ENCODE measurements at places on chromosomes 6 and 20.
A peak's percentile ranks its signal among the peaks of the same experiment; 100 is the strongest.

DNA sequence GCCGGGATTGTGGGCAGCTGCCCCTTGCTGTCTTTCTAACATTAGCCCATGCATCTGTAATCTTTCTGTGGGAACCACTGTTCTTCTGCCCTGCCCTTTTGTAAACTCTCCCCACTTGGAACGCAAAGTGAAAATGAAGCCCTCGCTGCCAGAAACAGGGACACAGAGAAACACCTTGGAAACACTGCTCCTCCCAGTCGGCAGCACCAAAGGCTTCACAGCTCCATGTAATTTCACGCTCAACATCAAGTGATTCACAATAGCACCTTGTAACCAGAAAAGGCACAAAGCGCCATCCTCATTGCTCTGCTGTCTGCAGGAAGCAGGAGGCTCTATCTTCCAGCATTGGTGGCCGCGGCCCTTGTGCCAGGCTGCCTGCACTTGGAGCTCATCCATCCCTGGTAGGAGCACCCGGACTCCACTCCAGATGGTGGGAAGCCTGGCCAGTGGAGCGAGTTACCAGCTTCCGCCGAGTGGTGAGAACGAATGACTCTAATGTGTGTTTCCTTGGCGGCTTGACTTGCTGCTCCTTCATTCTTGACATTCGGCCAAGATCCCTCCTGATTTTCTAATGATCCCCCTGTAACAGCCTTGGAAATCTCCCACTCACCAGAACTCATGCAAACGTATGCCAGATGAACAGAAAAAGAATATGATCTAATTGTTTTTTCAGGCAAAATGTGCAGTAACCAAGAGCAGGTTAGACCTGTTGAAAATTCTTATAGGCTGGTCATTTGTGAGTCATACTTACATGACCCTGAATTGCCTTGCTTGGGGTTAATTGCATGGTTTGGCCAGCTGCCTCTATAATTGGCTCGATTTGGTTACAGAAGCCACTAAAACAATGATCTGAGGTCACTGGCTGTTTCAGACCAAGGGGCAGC, 169.1 kb upstream of the CDYL start:
- no peak for DNase-seq

- no peak for DNase-seq
These were observed 42.8 kb downstream of the ESF1 start for GRCh38 chr20:13741879-13742278.

- no peak for DNase-seq
These were observed 34.2 kb downstream of the ABHD12 start for GRCh38 chr20:25356271-25356933.

- DNase-seq, result no peak
These were observed 25.8 kb downstream of the NKAIN2 start for GRCh38 chr6:123829302-123829953.

DNA sequence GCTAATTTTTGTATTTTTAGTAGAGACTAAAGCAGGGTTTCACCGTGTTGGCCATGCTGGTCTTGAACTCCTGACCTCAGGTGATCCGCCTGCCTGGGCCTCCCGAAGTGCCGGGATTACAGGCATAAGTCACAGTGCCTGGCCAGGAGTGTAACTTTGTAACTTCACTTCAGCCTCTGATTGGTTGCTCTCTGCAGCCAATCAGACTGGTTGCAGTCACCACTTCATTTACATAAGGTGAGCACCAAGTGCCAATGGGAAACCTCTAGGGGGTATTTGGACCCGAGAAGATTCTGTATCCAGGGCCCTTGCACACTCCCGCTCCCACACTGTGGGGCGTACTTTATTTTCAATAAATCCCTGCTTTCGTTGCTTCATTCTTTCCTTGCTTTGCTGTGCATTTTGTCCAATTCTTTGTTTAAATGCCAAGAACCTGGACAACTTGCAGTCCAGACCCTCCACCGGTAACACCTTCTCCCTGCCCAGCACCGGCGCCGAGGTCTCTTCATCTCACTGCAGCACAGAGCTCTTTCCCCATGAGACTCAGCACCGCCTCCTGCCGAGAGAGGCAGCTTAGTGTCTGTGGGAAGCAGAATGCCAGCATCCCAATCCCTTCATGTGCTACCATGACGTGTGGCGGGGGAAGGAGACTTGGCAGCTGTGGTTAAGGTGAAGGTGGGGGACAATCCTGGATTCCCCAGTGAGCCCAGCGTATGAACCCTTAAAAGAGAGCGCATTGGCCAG, 14.0 kb upstream of the MRGBP start:
- no peak for DNase-seq

- DNase-seq, result no peak
These were observed 109.2 kb upstream of the RALGAPA2 start for GRCh38 chr20:20821484-20822260.

GRCh38 chr6:85484948-85485347, 35.1 kb downstream of the NT5E start:
- DNase-seq, result no peak

- no peak for DNase-seq
These were observed 67.6 kb upstream of the BTBD3 start for GRCh38 chr20:11849976-11850670.

- no peak for DNase-seq
These were observed 218.1 kb upstream of the GJE1 start for GRCh38 chr6:141914646-141915045.

DNA sequence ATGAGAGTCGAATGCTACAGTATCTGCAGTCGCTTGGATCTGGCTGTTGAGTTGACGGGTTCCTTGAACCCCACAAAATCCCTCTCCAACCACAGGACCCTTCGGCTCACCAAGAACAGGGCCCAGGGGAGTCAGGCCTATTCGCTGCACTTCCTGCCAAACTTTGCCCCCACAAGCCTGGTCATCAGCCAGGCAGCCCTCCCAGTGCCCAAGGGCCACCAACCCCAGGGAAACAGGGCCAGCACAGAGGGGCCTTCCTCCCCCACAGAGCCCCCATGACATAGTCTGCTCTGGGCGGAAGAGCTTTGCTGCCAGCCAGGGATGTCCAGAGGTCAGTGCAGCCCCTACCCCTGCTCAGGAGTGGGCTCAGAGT, 34.5 kb upstream of the MRGBP start:
- no peak for DNase-seq

- DNase-seq, result no peak
These were observed 56.8 kb downstream of the PDSS2 start for GRCh38 chr6:107402533-107402932.

DNA sequence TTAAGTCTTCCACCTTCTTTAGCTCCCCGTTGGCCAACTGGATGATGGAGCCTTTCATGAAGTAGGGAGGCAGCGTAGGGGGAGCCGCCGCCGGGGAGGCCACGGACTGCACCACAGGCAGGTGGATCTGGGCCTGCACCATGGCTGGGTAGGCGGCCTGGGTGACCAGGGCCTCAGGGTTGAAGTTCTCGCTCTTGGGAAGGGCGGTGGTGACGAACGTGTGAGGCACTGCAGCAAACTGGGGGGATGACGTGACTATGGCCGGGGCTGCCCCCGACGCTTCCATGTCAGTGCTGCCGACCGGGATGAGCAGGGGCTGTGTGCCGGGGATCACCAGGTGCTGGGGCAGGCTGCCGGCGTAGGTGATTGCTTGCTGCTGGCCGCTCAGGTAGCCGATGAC, 88.1 kb downstream of the GMPR start:
- no peak for DNase-seq

DNA sequence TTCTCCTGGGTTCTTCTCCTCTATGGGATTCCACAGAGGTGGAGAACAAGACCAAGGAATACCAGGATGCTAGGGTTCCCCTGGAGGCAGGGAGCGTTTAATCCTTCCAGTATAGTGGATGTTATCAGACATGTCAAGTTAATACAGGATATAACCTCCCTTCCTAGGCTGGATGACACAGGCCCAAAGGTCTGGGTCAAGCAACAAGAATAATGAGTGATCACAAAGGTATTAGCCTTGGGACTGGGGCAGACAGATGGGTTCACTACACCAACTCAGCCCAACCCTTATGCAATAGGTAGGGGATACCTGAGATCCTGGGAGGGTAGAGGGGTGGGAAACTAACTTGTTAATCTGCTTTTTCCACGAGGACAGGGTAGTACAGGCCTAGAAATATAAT, 690.3 kb downstream of the HTR1B start:
- DNase-seq, result no peak

DNA sequence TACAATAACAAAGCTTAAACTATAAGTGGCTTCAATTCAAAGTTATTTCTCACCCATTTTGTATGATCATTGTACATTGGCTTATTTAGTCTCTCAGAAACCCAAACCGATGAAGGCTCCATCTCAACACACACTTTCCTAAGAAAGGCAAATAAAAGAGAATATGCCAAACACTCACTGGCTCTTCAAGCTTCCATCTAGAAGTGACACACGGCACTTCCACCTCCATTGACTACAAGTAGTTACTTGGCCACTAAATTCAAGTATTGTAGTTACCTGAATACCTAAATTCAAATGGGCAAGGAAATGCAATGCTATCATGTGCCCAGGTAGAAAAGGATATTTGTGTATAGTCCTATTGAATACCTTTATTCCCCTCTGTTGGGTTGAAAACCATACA, 170.6 kb downstream of the OGFRL1 start:
- DNase-seq, result no peak

- no peak for DNase-seq
These were observed 22.0 kb downstream of the FOXP4 start for GRCh38 chr6:41568202-41568584.

- DNase-seq, result no peak
These were observed 23.5 kb upstream of the BACH2 start for GRCh38 chr6:90319979-90320685.

DNA sequence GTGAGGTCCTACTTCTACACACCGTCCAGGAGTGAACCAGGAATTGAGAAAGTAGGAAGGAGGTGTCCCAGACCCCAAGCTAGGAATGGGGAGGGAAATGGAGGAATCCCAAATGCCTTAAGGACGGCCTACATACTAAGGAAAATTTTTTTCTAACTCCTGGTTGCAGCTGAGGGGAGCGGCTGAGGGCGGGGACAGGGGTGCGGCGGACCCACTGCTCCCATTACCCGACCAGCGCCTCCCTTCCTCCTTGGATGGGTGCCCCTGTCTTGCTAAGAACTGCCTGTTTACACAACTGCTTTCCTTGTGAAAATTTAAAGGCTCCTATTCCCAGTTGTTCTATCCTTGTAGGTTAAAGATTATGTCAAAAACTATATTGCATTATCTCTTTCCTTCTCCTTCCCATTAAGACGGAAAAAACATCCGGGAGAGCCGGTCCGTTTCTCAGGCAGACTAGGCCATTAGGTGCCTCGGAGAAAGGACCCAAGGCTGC, 699 bp upstream of the HSPA1B start:
- DNase-seq, result no peak

GRCh38 chr6:126131246-126131645, 144.9 kb downstream of the TRMT11 start:
- no peak for DNase-seq

DNA sequence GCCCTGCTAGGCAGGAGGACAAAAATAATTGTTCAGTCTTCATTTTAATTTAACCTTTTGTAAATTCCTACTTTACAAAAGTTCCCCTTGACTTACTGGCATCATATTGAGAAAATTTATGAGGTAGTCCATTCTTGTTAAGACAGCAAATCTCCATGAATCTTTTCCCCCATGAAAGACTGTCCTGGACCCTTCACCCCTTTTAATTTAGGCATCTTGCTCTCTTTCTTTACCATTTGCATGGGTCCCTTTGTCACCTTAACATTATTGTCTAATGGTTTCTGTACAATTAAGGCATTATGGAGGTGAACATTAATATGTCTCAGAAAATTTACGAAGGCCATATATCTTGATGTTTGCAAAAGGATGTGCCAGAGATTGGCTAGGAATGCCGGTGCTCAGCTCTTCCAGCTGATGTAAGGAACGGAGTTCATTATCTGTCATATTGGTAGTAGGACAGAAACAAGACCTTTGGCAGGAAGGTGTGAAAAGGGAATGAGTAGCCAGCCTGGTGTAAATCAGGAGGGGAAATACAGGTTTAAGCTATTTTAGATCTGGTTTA, 382.8 kb upstream of the TSHZ2 start:
- DNase-seq, result no peak

DNA sequence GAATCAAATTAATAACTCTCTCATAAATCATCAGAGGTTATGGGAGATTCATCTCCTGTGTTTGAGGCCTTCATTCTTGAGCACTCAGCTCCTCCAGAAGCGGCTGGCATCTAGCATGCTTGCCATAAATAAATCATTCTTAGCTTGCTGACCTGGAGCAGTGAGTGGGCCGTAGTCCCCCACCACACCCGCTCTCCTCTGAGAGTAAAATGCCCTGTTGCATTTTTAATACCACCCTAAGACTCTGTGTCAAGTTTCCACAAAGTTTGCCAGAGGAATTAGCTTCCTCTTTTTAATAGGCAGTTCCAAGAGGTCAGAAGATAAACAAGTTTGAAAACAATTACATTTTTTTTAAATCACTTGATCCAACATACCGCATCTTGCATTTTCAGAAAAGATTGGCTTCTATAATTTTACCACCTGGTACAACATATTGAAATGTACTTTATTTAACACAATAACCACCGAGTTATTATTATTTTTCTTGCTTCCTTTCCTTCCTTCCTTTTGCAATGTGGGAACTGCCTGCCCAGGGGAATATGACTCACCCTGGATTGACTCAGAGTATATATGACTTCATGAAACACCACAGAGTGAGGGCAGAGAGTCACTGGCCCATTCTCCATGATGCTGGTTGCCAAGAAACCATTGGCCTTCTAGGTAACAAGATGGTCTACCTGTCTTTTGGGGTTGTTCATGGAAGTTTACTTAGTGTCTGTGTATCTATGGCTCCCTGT, 29.4 kb upstream of the CLIC5 start:
- DNase-seq, result no peak

DNA sequence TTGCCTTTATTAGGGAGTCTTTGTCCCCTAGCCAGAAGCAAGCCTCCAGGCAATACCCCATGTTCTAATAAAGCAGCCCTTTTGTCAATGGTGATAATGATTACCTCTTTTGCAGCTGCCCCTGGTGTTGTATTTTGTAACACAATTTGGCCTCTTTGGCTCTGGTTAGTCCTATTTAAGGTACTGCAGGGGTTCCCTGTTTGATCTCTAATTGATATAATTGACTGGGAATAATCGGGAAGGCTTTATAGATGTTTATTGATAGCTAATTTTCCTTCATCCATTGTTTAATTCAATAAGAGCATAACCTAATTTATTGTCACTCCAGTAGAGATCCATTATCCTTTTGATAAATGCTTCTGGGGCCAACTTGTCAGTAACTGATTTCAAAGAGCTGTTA, 537.2 kb downstream of the PKHD1 start:
- no peak for DNase-seq

GRCh38 chr6:160356074-160356744, 8.0 kb downstream of the SLC22A3 start:
- no peak for DNase-seq

- peak; percentile 52 for DNase-seq
These were observed 146.2 kb upstream of the ECI2 start for GRCh38 chr6:4281341-4282293.

Data from stimulated activated naive CD8-positive, alpha-beta T cell treated with anti-CD3 and anti-CD28 coated beads, Interleukin-15, amount 100 ng/mL, for 72 hours (primary cell).